Upper lobe of left lung (tissue), 6 donors: ENCODE measurements at places on chromosomes 7 and 10.
A peak's percentile ranks its signal among the peaks of the same experiment; 100 is the strongest.

GRCh38 chr10:129916506-129916995, 47.5 kb downstream of the EBF3 start:
- no peak overlapping the region for H3K27ac ChIP-seq
- no peak overlapping the region for H3K4me3 ChIP-seq
- no peaks in the 10 kb centered on the region for H3K36me3 ChIP-seq
- H3K4me1 ChIP-seq: no peaks in the 10 kb centered on the region

DNA sequence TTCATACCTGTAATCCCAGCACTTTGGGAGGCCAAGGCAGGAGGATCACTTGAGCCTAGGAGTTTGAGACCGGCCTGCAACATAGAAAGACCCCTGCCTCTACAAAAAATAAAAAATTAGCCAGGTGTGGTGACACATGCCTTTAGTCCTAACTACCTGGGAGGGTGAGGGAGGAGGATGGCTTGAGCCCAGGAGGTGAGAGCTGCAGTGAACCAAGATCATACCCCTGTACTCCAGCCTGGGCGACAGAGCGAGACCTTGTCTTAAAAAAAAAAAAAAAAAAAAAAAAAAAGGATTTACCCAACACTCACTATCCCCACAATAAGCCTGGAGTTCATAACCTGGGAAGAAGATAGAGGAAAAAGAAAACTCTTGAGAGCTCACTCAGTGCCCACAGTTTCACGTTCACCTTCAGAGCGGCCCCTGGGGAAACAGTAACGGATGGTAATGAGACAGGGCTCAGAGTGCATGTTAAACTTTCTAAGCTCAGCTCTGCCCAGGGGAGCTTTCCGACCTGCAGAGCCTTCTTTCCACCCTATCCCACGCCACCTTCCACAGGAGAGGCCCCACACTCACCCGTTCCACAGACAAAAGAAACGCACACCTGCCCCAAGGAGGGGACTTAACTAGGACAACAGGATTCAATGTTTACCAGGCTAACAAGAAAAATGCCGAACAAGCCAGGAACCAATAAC, 259.8 kb upstream of the KLF14 start:
- no peak overlapping the region for H3K4me3 ChIP-seq
- DNase-seq: no peak
- H3K27ac ChIP-seq: peak overlapping the region; percentile 67
- H3K36me3 ChIP-seq: peaks cover 5% of the 10 kb centered on the region
- H3K4me1 ChIP-seq: peaks cover 73% of the 10 kb centered on the region
- no peaks in the 10 kb centered on the region for H3K27me3 ChIP-seq

DNA sequence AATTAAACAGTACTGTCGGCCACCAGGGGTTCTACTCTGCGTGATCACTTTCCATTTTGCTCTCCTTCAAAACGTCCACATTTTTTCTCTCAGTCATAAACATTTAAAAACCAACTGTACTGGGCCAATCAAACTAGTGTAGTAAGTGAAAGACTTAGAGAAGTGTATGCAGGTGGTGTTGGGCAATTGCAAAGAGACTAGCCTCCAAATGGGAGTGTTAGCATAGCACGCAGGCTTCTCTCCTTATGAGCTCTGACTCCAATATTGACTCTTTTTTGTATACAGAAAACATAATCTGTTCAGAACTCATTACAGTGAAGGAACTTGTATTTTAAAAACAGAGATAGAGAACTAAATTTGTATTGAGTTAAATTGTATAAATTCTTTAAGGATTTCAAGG, 150.6 kb downstream of the SDK1 start:
- no peaks in the 10 kb centered on the region for H3K4me1 ChIP-seq
- H3K27ac ChIP-seq: no peak overlapping the region
- no peak overlapping the region for H3K4me3 ChIP-seq
- H3K36me3 ChIP-seq: no peaks in the 10 kb centered on the region
- DNase-seq: no peak

GRCh38 chr7:75870557-75871161, 8.2 kb upstream of the RHBDD2 start:
- no peaks in the 10 kb centered on the region for H3K36me3 ChIP-seq
- no peak for DNase-seq
- no peaks in the 10 kb centered on the region for H3K27me3 ChIP-seq
- no peak overlapping the region for H3K27ac ChIP-seq
- peaks cover 18% of the 10 kb centered on the region for H3K4me1 ChIP-seq
- no peak overlapping the region for H3K4me3 ChIP-seq

DNA sequence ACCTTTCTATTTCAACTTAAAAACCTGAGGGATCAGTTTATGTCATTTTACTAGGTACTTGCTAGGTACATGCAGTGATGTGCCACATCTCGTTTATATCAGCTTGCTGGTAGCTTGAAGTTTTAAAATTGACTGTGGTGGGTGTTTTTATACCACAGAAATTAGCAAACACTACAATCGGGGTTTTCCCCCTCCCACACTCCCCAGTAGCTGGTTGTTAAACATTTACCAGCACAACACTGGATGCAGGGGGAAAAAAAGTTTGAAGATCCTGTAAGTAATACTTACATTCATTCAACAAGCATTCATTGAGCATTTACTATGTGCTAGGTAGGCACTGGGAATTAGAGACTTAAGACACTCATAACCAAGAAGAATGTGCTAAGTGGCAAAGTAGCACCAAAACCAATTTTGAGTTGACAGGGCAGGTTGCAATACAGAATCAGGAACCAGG, 32.6 kb downstream of the USP6NL start:
- H3K27ac ChIP-seq: no peak overlapping the region
- H3K4me3 ChIP-seq: no peak overlapping the region
- no peaks in the 10 kb centered on the region for H3K4me1 ChIP-seq
- no peaks in the 10 kb centered on the region for H3K27me3 ChIP-seq

- H3K4me3 ChIP-seq: no peak overlapping the region
- H3K27me3 ChIP-seq: no peaks in the 10 kb centered on the region
- DNase-seq: no peak
- H3K27ac ChIP-seq: no peak overlapping the region
- H3K36me3 ChIP-seq: no peaks in the 10 kb centered on the region
Measured at GRCh38 chr7:2474224-2474623, 2.0 kb downstream of the GRIFIN start.

DNA sequence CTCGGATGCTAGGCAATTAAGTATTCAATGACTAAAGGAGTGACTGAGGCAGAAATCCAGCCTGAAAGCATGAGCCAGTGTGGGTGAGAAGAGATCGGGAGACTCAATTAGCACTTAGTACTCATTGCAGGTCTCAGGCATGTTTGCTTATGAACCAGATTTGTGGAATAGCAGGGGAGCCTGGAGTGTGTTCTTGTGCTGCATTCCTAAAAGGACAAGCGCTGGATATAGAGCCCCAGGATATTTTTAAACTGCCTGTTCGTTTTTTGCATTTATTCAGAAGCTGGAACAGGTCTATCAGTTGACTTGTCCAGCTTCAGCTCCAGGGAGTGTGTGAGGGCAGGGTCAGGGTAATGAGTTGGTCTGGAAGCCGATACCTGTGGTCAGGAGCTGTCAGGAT, 120.3 kb downstream of the BMPER start:
- DNase-seq: peak; percentile 28
- H3K4me1 ChIP-seq: no peaks in the 10 kb centered on the region
- H3K4me3 ChIP-seq: no peak overlapping the region
- H3K27me3 ChIP-seq: no peaks in the 10 kb centered on the region
- no peaks in the 10 kb centered on the region for H3K36me3 ChIP-seq
- no peak overlapping the region for H3K27ac ChIP-seq

GRCh38 chr7:138459413-138460175, 465 bp upstream of the TRIM24 start:
- peaks cover 6% of the 10 kb centered on the region for H3K4me1 ChIP-seq
- H3K4me3 ChIP-seq: peak overlapping the region; percentile 68
- H3K36me3 ChIP-seq: no peaks in the 10 kb centered on the region
- no peaks in the 10 kb centered on the region for H3K27me3 ChIP-seq
- H3K27ac ChIP-seq: no peak overlapping the region

- peak within 1 kb of the TSS; percentile 94 for H3K27ac ChIP-seq
- H3K36me3 ChIP-seq: no peaks in the 10 kb centered on the region
- peaks cover 41% of the 10 kb centered on the region for H3K4me1 ChIP-seq
- DNase-seq: peak; percentile 90
Measured at GRCh38 chr7:102286237-102287110, at the start of gene SH2B2. TSS of gene SH2B2 (plus strand) at chr7:102286868. CDS start at chr7:102300551, 13,683 bp downstream.

DNA sequence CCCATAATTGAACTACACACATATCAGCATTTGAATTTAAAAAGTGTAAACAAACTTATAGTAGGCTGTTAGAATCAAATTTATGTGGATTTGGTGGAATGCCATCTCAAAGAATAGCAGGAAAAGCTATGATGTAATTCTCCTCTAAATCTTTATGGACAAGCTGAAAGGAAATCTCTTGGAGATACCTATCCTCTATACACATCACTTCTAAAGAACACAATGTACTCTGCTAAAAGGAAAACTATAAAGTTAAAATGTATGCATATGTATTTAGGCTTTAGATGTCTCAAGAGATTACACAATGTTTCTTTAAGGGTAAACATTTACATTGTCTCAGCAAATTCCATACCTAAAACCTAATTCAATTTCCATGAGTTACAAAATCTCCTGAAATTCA, 323.3 kb downstream of the CRPPA start:
- H3K36me3 ChIP-seq: no peaks in the 10 kb centered on the region
- no peak for DNase-seq
- no peaks in the 10 kb centered on the region for H3K4me1 ChIP-seq
- no peaks in the 10 kb centered on the region for H3K27me3 ChIP-seq

GRCh38 chr10:43794181-43794815, 145.6 kb upstream of the ZNF32 start:
- DNase-seq: no peak
- H3K4me1 ChIP-seq: no peaks in the 10 kb centered on the region
- H3K4me3 ChIP-seq: no peak overlapping the region

DNA sequence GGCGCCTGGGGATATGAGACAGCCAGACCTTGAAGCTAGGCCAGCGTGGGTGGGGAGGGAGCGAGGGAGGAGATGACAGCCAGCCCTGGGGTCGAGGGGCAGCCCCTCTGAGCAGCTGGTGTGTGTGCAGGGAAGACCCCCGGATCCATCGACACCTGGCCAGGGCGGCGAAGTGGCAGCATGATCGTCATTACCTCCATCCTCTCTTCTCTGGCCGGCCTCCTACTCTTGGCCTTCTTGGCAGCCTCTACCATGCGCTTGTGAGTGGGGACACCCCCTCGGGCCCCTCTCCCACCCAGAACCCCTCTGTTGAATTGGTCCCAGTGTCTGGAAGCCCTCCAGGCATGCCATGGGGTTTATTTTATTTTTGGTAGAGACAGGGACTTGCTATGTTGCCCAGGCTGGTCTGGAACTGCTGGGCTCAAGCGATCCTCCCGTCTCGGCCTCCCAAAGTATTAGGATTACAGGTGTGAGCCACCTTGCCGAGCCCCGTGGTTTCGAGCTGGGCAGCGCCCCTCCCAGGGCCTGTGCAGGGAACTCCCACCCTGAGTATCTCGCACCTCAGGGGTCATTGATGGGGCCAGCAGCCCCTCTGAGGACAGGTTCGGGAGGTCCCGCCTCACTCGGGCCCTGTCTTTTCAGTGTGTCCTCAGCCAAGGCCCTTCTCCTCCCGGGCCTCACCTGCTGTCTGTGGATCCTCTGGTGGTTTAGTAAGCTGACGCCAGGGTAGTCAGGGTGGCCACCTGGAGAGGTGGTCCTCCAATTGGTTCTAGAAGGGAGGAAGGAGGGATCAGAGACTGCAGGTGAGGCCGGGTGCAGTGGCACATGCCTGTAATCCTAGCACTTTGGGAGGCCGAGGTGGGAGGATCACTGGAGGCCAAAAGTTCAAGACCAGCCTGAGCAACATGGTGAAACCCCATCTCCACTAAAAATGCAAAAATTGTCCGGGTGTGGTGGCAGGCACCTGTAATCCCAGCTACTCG, 3.8 kb downstream of the UPK3B start:
- H3K27ac ChIP-seq: peak overlapping the region; percentile 7
- no peak overlapping the region for H3K4me3 ChIP-seq
- no peak for DNase-seq
- peaks cover 18% of the 10 kb centered on the region for H3K4me1 ChIP-seq

GRCh38 chr10:100020886-100021253, 11.1 kb upstream of the DNMBP start:
- H3K36me3 ChIP-seq: no peaks in the 10 kb centered on the region
- no peak overlapping the region for H3K4me3 ChIP-seq
- no peaks in the 10 kb centered on the region for H3K27me3 ChIP-seq
- no peak for DNase-seq
- H3K27ac ChIP-seq: no peak overlapping the region

DNA sequence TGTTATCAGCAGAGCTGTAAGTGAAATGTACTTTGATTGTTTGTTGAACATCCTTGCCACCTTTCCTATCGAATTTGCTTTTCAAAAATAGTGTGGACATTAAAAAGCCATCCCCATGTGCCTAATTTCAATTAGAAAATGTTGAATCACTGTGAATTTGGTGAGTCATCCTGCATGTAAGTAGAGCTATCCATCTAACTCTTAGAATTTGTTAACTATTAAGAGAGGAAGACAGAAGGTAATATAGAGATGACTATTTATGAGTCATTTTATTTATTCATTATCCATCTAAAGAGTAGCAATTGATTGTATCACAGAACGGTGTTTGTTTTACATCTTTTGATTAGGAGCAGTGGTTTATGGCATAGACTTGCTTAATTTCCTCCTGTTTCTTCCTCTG, 154.7 kb downstream of the MGMT start:
- DNase-seq: no peak
- H3K4me3 ChIP-seq: no peak overlapping the region
- H3K4me1 ChIP-seq: no peaks in the 10 kb centered on the region

- peaks cover 22% of the 10 kb centered on the region for H3K36me3 ChIP-seq
- peaks cover 6% of the 10 kb centered on the region for H3K4me1 ChIP-seq
- DNase-seq: no peak
- H3K27ac ChIP-seq: no peak overlapping the region
- no peaks in the 10 kb centered on the region for H3K27me3 ChIP-seq
Measured at GRCh38 chr7:96686305-96686704, 23.3 kb downstream of the SEM1 start.

DNA sequence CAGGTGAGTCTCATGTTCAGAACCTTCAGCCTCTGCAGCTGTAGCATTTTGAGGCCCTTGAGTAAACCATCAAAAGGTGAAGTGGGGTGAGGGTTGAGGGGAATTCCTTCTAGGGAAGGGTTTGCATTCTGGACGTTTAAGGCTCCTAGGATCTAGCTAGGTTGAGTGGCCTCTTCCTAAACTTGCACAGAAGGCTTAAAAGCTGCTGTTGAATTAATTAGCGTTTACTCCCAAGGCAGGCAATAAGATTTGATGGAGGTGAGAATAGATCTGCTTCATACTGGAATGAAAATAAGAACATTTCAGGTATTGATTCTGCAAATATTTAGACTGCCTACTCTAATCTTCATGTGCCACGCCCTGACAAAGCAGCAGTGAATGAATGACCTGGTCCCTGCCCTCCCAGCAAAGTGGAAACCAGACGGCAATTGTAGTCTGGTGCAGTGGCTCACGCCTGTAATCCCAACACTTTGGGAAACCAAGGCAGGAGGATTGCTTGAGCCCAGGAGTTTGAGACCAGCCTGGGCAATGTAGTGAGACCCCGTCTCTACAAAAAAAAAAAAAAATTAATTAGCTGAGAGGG, 11.4 kb upstream of the KPNA7 start:
- H3K36me3 ChIP-seq: no peaks in the 10 kb centered on the region
- no peak for DNase-seq
- H3K27me3 ChIP-seq: no peaks in the 10 kb centered on the region
- no peak overlapping the region for H3K27ac ChIP-seq
- peaks cover 6% of the 10 kb centered on the region for H3K4me1 ChIP-seq
- no peak overlapping the region for H3K4me3 ChIP-seq
